ENCODE measurements at places on chromosomes 7 and 10.

GRCh38 chr10:104332243-104333031 lies 5.8 kb downstream of the ITPRIP start:
- DNase-seq: no peak

GRCh38 chr7:151085691-151086620 lies at the start of gene AGAP3:
TSS of gene AGAP3 (plus strand) at chr7:151086475. CDS start at chr7:151086742, 267 bp downstream.
- peak; percentile 27 for DNase-seq

DNA sequence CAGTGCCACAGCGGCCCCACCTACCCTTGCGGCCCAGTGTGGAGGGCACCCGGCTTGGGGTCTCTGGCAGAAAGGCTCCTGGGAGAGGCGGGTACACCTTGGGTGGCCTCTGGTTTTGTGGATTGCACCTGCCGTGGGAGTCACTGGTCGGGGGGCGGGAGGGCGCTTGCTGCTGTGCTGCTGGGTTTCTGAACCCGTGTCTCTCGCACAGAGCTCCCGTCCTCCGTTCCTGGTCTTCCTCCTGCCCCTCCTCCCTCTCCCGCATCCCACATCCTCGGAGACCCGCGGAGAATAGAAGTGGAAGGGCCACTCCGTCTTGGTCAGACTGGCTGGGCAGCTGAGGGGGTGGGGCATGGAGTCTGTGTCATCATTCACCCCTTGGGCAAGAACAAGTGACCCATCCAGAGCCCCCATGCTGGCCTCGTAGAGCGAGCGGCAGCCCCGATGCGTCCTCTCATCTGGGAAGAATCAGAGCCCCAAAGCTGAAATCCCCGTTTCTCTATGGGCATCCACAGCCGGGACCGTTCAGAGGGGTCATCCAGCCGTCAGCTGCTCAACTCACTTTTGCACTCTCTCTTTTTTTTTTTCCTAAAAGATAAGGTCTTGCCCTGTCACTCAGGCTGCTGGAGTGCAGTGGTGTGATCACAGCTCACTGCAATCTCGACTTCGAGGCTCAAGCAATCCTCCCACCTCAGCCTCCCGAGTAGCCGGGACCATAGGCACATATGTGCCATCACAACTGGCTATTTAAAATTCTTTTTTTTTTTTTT lies 4.0 kb downstream of the MAFK start:
- DNase-seq: no peak

GRCh38 chr10:117991701-117992100 lies 55.0 kb downstream of the RAB11FIP2 start:
- no peak for DNase-seq

DNA sequence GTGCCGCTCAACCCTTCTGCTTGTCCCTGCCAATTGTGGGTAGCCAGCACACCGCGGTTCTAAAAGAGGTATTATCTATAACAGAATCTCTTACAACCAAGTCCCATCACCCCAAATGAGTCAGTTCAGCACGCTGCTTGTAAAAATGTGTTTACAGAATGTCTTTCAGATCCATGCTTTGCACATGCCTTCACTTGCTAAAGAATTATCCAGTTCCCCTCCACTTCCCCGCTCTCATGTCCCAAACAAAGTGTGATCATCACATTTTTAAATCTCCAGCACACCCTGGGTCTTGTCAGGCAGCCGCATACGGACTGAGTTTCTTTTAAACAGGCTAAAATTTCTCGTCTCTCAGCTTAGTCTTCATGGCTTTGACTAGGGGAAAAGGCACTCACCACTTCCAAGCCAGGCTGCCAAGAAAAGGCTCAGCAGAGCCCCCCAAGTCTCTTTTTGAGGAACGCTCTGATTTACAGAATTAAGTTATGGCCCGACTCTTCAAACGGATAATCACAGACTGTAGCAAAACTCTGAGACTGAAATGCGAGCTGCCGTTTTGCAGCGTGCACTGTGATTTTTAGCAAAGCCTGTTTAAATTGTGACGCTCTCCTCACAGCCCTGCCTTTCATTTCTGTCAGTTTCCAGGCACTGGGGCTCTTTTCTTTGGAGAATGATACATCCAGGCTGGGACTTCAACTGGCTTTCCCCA lies 29.8 kb upstream of the FGFR2 start:
- no peak for DNase-seq

GRCh38 chr10:130003166-130003565 lies 39.1 kb upstream of the EBF3 start:
- DNase-seq: no peak

DNA sequence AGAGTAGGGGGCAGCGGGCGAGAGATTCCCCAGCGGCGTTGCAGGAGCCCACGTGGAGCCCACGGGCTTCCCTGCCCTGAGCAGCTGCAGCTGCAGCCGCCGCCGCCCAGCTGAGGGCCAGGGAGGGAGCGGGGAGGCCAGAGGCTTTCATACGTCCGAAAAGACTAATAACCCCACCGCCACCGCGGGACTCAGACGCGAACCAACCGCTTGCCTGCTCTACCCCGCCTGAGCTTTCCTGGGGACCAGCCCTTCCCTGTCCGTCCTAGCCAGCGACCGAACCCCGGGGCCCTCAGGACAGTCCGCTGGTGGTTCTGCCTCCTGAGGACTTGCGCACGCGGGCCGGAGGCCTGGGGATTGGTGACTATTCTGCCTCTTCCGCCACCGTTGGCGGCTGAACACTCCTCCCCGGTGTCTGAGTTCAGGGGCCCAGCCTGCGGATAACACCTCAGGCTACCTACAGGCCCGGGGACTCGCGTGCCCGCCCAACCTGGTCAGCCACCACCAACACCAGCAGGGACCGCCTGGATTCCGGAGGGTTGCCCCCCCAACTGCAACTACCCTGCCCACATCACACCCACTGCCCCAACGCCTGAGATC lies 18.4 kb downstream of the IFT22 start:
- no peak for DNase-seq

DNA sequence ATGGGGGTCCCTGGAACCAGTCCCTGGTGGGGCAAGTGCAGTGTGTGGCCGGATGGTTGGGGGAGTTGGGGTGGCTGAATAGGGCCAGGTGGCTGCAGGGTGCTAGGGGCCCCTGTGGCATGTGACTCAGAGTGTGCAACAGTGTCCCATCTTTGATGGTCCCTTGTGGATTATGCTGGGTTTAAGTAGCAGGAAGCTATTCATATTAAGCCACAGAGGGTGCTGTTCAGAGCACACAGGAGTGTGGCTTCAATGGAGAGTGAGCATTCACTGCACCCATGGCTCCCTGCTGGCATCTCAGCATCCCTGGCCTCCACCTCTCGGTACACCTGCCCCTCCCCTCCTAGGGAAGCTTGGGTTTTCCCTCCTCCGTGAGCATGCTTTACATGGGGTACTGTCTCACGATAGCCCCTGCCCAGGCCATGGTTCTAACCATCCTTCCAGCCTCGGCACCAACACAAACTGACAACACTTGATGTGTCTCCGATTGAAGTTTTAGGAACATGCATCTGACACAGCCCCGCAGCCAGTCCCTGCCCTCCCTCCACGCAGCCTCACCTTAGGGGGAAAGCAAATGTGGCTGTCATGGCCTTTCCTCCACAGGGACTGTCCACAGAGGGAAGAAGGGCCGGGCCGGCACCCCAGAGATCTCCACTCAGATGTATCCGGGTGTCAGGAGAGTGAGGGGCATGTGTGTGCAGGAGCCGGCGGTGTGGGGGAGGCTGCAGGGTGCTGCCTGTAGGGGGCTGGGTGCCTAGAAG lies 30.4 kb upstream of the PPIF start:
- no peak for DNase-seq

DNA sequence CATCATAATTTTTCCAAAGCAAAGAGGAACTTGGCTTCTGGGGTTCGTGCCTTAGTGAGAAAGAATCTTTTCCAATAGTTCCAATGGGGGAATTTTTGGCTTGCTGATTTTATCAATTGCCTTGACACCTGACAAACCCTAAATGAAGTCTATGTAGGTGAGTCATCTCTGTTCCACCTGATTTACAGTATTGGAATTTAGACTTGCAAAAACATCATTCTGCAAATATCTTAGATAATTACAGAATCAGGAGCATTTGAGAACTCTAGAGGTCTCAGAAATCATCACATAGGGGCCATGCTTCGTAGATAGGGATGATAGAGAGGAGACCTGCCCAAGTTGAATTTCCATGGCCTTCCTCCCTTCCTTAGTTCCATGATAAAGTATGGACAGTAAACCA lies 9.3 kb downstream of the SLC35G1 start:
- DNase-seq: no peak

GRCh38 chr7:137685433-137686164 lies 161.2 kb downstream of the DGKI start:
- DNase-seq: no peak

GRCh38 chr7:157054927-157055326 lies 44.5 kb upstream of the MNX1 start:
- DNase-seq: no peak

GRCh38 chr7:156223935-156224832 lies 411.9 kb upstream of the SHH start:
- no peak for DNase-seq

DNA sequence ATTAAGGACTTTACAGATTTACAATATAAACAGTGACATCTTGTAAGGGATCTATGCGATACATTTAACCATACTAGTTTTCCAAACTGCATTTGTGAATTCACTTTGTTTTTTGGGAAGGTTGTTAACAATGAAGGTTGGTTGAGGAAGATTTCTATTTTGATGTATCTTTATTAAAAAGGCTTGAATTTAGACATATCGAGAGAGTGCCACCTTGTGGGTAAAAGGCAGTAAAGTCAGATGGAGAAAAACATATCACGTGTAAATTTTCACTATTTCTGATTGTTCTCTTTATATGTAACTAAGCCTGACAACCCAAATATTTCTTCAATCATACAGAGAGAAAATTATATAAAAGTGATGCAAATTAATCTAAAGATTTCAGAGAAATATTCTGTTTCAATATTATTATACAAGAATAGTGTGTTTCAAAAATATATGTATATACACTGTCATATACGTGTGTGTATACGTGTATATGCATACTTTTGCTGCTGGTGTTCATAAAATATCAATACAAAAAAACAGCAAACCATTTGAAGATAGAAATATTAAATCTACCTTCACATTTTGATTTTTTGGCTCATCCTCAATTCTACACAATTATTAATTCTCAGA lies 988.6 kb downstream of the SORCS1 start:
- DNase-seq: no peak

DNA sequence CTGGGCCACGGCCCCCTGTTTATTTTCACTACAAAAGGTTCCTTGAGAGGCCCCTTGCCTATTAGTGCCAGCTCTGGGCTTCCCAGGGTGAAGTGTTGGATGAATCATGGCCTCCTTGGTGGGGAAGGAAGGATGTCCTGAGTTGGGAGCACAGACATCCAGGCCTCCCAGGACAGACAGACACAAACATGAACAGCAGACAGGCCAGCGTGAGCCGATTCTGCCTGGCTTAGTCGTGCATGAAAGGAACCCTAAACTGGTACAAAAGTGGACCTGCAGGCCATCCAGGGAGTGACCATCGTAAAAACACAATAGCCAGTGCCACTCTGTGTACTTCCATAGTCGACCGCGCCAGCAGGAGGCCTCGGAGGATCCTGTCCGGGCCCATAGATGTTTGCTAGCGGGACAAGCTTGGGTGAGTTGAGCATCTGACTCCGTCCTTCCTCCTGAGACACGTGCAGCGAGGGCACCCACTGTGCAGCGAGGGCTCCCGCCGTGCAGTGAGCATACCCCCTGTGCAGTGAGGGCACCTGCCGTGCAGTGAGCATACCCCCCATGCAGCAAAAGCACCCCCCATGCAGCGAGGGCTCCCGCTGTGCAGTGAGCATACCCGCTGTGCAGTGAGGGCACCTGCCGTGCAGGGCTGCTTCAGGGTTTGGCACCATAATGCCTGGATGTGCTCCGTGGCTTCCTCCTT lies 51.3 kb upstream of the PRKAR1B start:
- DNase-seq: no peak

- peak; percentile 33 for DNase-seq
Observed at GRCh38 chr10:77801474-77802161, 124.9 kb downstream of the DLG5 start.

GRCh38 chr10:69421611-69422308 lies 5.0 kb upstream of the TACR2 start:
- no peak for DNase-seq

DNA sequence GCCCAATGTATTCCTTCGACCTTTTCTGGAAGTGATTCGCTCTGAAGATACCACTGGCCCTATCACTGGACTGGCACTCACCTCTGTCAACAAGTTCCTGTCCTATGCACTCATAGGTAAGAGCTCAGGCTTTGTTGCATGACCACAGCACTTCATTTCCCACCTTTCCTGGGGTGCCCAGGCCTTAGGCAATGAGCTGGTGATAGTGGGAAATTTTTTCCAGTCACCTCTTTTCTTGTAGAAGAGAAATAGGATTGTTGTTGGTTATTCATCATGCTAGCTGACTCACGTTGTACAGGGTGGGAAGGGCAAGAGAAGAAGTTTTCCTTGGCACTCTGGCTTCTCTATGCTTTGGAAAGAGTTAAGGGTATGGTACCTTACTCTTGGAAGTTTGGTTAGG lies 51.4 kb upstream of the NFKB2 start:
- DNase-seq: no peak

DNA sequence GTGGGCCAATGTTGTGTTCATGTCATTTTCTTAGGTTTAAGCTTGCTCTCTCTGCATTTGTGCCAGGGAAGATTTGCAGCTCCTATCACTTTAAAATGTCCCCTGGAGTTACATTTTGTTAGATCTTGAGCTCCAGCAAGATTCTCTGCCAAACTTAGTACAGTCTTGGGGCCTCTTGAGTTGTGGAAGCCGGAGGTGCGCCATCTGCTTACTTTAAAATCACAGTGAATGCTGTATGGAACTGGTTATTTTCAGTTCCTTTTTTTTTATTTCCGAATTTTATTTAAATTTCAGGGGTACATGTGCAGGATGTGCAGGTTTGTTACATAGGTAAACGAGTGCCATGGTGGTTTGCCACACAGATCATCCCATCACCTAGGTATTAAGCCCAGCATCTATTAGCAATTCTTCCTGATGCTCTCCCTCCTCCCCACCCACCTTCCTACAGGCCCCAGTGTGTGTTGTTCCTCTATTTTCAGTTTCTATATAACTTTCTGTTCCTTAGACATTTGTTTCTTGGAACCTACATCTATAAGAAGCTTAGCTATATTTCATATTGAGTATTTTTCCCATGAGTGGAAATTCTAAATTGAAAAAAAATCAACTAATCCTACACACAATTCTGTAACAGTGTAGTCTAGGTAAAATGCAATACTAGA lies 114.4 kb upstream of the CREB5 start:
- DNase-seq: no peak

DNA sequence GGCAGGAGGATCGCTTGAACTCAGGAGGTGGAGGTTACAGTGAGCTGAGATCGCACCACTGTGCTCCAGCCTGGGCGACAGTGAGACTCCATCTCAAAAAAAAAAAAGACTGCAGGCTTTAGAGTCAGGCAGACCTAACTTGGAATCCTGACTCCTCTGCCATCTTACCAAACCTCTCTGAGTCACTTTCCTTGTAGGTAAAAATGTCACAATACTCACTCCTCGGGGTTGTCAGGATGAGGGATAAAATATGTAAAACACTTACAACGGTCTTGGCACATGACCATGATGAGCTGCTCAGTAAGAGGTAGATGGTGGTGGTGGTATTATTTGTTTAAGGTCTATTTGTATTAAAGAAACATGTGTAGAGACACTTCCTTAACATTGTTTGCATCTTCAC lies 154.1 kb upstream of the PDE1C start:
- no peak for DNase-seq

- DNase-seq: no peak
Observed at GRCh38 chr10:68271196-68271882, 39.4 kb upstream of the ATOH7 start.

GRCh38 chr7:81924494-81924893 lies 154.6 kb upstream of the HGF start:
- no peak for DNase-seq

- DNase-seq: no peak
Observed at GRCh38 chr7:25384788-25385505, 156.7 kb upstream of the NPVF start.

- DNase-seq: no peak
Observed at GRCh38 chr7:128221929-128222403, 19.1 kb upstream of the LEP start.
